Activated naive CD4-positive, alpha-beta T cell (primary cell): ENCODE measurements at places on chromosomes 16 and 17.
A peak's percentile ranks its signal among the peaks of the same experiment; 100 is the strongest.

DNA sequence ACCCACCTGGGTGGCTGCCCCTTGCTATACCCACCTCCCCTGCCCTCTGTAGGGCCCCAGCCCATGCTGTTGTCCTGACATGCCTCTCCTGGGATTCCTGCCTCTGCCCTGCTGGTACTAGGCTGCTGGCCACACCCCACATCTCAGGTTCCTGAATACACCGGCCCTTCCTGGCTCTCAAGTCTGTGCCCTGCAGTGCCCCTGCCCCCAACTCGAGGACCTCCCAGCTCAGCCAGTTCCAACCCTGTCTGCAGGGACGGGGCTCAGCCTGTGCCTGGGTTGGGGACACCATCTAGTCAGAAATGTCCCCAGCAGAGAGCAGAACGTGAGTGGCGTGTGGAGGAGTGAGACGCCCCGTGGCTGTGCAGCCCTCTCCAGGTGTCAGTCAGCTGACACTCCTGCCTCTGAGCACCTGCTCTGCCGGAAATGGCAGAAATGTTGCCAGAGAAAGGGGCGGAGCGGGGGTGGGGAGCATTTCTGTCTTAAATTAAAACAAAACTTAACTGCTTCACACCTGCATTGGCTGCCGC, 28.7 kb downstream of the ACSF3 start:
- peak; percentile 71 for DNase-seq

- DNase-seq, result no peak
Measured at GRCh38 chr17:74868251-74868907, 4.4 kb downstream of the FDXR start.

DNA sequence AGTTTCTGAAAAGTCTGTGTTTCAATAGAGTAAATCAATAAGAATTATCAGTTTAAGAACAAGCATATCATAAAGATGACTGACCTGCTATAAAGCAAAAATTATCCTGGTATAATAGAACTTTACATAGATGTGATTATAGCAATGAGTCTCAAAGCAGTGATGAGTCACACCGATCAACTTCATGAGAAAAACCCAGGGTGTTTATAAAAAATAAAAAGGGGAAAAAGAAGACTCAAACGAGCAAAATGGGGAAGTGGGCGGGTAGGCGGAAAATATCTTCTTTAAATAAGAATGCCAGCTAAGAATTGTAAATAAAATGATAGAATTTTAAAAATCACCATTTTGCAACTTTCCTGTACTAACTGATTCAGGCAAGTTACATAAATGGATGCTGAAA, 46.8 kb downstream of the BRIP1 start:
- DNase-seq, result no peak

DNA sequence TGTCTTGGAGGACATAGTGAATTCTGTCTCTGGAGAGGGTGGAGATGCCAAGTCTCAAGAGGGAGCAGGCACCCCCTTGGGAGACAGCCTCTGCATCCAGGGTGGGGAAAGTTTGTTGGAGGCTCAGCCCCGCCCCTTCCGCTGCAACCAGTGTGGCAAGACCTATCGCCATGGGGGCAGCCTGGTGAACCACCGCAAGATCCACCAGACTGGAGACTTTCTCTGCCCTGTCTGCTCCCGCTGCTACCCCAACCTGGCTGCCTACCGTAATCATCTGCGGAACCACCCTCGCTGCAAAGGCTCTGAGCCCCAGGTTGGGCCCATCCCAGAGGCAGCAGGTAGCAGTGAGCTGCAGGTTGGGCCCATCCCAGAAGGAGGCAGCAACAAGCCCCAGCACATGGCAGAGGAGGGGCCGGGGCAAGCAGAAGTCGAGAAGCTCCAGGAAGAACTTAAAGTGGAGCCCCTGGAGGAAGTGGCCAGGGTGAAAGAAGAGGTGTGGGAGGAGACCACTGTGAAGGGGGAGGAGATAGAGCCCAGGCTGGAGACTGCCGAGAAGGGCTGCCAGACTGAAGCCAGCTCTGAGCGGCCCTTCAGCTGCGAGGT, 5.2 kb downstream of the ZNF646 start:
- no peak for DNase-seq

DNA sequence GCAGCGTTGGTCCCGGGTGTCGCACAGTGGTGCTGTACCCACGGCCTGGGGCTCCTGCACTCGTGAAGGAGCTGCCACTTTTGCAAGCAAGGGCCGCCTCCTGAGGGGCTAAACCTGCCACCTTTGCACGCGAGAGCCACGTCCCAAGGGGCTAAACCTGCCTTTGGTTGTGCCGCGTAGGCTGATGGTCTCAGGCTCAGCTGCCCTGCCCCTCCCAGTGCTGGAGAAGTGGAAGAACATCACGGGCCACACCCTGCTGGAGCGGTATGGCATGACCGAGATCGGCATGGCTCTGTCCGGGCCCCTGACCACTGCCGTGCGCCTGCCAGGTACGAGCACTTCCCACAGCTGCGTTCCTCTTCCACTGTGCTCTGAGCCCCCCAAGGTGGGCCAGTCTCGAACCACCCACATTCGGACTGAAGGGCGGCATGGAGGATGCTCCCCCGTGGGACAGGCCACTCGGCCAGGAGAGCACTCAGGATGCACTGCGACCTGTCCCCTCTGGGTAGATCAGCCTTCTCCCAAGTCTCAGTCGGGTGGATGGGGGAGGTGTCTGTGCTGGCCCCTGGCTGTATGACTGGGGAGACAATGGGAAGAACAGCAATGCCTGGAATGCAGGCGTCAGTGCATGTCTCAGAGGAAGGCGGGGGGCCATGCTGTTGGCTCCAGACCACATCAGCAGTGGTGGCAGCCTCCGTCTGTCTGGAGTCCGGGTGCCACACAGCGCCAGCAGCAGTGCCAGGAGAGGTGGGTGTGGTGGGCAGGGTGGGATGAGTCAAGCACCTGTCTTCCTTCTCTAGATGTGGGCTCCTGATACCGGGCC, 20.7 kb downstream of the ACSF3 start:
- DNase-seq, result no peak

- no peak for DNase-seq
Measured at GRCh38 chr17:72515291-72516065, 394.7 kb downstream of the SOX9 start.

GRCh38 chr16:57629516-57630406, 1.3 kb downstream of the ADGRG1 start:
- DNase-seq, result no peak

GRCh38 chr17:35519439-35519838, 18.0 kb downstream of the SLFN12L start:
- no peak for DNase-seq

- no peak for DNase-seq
Measured at GRCh38 chr17:12634789-12635414, 30.8 kb upstream of the MYOCD start.

DNA sequence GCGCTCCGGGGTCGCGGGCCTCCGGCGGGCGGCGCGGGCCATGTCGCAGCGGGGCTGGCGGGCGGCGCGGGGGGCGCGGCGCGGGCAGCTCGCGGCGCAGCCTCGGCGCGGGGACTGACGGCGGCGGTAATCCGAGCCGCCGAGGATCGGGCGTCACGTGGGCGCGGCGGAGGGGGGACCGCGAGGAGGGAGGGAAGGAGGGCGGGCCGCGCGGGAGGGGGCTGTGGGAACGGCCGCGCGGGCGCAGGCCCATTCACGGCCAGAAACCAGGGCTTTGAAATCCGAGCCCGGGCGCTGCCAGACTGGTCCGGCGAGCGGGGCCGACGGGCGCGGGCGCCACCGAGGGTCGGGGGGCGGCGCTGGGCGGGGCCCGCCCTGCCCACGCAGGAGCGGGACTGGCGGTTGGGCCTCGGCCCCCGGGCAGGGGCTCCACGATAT, at the start of gene MTSS2:
Gene MTSS2, minus strand, starts transcription at position 116 of the 438 bp plus-strand sequence. CDS start 262 bp downstream, outside the sequence.
- no peak for DNase-seq

DNA sequence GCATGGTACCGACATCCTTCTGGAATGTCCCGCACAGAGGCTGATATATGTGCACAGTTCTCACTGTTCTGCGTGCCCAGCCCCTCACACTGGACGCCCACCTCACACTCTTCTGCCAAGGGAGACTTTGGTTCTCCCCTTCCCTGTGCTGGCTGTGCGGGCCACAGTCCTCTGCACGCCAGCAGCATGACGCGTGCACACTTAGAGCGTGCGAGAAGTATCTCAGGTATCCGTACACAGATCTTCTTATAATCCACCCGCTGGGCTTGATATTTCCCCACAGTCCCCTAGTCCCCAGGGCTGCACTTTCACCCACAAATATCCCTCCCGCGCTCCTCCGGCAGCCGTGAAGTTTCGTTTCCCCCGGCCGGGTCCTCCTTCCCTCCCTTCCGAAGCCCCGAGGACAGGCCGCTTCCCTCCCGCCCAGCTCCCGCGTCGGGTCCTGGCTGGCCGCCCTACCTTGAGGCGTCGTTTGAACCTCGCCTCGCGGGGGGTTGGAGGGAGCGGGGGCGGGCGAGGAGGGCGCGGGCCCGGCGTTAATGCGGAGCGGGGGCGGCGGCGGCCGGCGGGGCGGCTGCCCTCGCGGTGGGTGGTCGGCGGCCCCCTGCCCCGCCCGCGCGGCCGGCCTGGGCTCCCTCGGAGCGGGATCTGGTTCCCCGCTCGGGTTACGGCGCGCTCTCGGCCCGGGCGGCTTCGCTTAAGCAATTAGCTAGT, 5.0 kb upstream of the FOXF1 start:
- no peak for DNase-seq
